ENCODE measurements at places on chromosomes 2 and 18. TPM values are rescaled to one million over a fixed set of nuclear protein-coding genes. Genes with fewer than 3 reads are reported as not detected.

DNA sequence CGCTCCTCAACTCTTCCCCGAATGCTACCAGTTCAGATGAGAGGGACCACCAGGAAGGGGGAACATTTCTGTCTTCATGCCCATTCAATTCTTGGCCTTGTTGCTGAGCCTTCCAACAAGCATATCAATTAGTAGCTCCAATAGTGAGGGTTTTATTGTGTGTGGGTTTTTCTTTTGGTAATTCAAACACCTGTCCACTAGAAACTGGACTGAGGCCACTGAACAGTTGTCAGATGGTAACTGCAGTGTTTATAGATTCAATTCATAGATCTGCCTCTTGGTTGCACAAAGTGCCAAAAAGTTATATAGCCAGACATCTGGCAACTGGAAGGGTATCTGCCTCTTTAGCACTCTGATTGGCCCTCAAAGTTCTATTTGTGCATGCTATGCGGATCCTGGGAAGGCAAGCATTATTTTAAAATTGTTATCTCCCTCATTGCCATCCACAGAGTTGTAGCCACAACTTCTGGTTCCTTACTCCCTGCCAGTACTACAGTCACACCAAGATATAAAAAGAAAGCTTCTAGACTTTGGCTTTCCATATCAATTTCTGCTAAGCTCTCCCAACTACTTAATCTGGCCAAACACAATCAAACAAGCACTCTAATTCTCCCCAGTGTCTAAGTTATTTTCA is 83.3 kb upstream of the ZNF521 start:
- H3K4me1 ChIP-seq: no peaks in the 10 kb centered on the region
- no peak for DNase-seq
- H3K4me3 ChIP-seq: no peak overlapping the region
- no peaks in the 10 kb centered on the region for H3K27me3 ChIP-seq
- no peaks in the 10 kb centered on the region for H3K36me3 ChIP-seq

- H3K4me3 ChIP-seq: no peak overlapping the region
- H3K4me1 ChIP-seq: no peaks in the 10 kb centered on the region
- H3K36me3 ChIP-seq: peaks cover 6% of the 10 kb centered on the region
- peak overlapping the region; percentile 81 for H3K27ac ChIP-seq
Measured at GRCh38 chr2:173803449-173803848, 161.7 kb downstream of the SP3 start.

DNA sequence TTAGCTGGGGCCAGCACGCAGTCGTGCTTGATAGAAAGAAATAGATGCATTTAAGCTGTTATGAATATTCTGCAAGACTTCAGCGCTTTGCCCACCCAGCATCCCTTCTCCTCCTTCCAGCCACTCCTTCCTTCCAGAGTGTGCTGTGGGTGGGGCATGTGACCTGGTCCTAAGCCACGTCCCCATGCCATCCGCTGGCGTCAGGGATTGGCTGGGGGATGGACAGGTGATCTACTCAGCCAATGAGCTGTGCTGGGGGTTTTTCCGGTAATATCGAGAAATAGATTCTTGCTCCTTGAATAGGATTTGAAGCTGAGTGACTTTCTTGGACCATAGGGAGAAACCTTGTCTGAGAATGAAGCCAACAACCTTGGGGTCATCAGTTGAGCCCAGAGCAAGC is 4.8 kb upstream of the ZAP70 start:
- DNase-seq: no peak
- H3K27ac ChIP-seq: no peak overlapping the region
- H3K27me3 ChIP-seq: peaks cover 7% of the 10 kb centered on the region
- peaks cover 14% of the 10 kb centered on the region for H3K4me1 ChIP-seq

DNA sequence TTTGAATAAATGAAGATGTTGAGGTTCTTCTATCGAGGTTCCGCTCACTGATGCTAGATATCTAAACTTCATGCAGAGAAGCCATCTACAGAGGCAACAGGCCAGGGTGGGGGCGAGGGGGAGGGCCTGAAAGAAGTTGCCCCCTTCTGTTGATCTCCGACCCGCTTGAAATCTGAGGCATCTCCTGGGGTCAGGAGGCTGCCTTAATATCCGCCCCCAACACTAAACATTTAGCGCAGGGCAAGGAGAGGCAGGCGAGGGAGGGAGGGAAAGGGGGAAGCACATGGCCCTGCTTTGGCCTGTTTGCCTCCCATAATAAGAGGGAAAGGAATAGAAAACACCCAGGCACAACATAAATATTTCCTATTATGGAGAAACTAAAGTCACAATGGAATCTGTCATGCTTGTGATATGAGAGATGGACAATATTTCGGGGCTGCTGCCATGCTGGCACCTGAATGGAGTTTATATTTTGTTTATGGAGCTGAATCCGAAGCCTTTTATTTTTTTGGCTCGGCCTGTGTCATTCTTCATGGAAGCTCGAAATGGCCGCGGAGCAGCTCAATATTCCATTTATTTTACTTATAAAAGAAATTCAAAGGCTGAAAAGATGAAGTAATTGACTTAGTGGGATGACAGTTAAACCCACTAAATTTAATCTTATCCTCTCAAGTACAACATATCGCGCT is 221.1 kb downstream of the INSIG2 start:
- H3K27me3 ChIP-seq: peaks cover 62% of the 10 kb centered on the region
- H3K27ac ChIP-seq: no peak overlapping the region
- no peak overlapping the region for H3K4me3 ChIP-seq

- H3K4me1 ChIP-seq: no peaks in the 10 kb centered on the region
- no peaks in the 10 kb centered on the region for H3K36me3 ChIP-seq
- no peak overlapping the region for H3K27ac ChIP-seq
- H3K4me3 ChIP-seq: no peak overlapping the region
- DNase-seq: no peak
- H3K27me3 ChIP-seq: peaks cover 27% of the 10 kb centered on the region
Measured at GRCh38 chr18:3791238-3791637, 341.3 kb downstream of the TGIF1 start.

DNA sequence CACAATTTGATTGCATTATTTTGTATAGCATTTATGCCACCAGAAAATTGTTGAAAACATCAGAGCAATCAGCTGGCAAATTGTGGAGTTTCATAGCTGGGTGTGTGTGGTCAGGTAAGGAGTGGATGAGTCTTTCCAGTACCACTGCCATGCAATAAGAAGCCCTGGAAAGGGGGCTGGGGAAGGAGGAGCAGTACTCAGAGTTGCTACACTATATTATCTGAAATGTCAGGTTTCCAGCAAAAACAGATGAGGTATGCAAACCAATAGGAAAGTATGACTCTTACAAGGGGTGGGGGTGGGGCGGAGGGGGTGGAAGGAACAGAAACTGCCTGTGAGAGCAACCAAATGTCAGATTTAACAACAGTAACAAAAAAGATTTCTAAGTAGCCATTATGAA is 112.2 kb downstream of the SOS1 start:
- H3K4me1 ChIP-seq: peaks cover 12% of the 10 kb centered on the region
- H3K36me3 ChIP-seq: peaks cover 65% of the 10 kb centered on the region
- H3K4me3 ChIP-seq: no peak overlapping the region
- no peaks in the 10 kb centered on the region for H3K27me3 ChIP-seq

DNA sequence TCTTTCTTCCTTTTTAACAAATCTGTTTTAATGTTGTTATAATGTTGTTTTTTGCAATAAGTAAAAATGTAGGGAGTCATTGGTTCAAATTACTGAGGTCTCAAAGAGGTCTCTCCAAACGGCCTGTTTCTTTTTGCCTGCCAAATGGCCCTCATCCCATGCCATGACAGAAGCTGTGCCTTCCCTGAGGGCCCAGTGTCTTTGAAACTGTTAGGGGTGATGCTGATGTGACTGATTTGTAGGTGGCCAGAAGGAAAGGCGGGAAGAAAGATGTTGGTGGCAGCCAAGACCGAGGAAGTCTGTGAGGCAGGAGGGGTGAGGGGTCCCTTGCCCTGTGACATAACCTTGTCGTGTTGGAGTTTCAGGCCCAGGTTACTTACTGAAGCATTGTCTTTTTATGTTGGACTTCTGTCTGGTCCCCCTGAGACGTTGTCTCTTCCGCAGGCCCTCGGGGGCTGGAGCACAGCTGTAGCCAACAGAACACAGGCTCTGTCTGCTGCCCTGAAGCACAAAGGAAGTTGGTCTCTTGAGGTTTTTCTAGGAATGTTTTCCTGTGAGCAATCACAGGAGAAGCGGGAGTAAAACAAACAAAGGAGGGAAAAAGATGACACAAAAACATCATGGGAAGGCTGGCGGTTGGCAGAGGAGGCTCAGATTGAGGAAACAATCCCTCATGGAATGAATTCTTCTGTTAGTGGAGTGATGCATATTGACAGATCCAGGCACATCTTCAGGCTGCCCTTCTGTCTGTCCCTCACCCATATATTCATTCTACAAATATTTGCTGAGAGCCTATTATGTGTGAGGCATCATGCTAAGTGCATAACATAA is 4.9 kb upstream of the ST3GAL5 start:
- peaks cover 44% of the 10 kb centered on the region for H3K4me1 ChIP-seq
- H3K27me3 ChIP-seq: no peaks in the 10 kb centered on the region
- H3K36me3 ChIP-seq: peaks cover 8% of the 10 kb centered on the region
- H3K27ac ChIP-seq: no peak overlapping the region
- H3K4me3 ChIP-seq: no peak overlapping the region
- no peak for DNase-seq

- H3K36me3 ChIP-seq: peaks cover 23% of the 10 kb centered on the region
- peaks cover 26% of the 10 kb centered on the region for H3K4me1 ChIP-seq
- H3K4me3 ChIP-seq: peak overlapping the region; percentile 65
- peak; percentile 49 for DNase-seq
- peak overlapping the region; percentile 63 for H3K27ac ChIP-seq
Measured at GRCh38 chr2:233202531-233202944, 48.9 kb upstream of the ATG16L1 start.

DNA sequence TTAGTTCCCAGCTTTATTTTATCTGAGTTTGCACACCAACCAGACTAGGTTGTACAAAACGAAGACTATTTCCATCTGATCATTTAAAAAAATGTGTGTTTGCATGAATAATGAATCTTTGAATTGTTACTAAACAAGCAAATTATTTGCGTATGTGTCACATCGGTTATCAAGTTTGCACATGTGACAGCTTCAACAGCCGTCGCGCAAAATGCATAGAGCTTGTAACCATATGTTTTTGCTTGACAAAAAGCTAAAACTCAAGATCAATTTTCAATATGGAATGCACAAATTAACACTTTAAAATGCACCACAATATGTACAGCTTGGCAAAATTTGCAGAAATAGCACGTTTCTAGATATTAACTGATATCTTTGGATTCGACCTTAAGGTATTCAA is 184.1 kb downstream of the PTGR3 start:
- no peak overlapping the region for H3K27ac ChIP-seq
- H3K4me1 ChIP-seq: peaks cover 5% of the 10 kb centered on the region
- H3K4me3 ChIP-seq: no peak overlapping the region
- H3K27me3 ChIP-seq: no peaks in the 10 kb centered on the region
- no peak for DNase-seq
- peaks cover 8% of the 10 kb centered on the region for H3K36me3 ChIP-seq

EPAS1 gene
- not detected for polyA plus RNA-seq

MOGAT1 gene
- polyA plus RNA-seq: not detected

C1GALT1C1L gene
- not detected for polyA plus RNA-seq
